ENCODE measurements at places on chromosomes 5 and 9.

DNA sequence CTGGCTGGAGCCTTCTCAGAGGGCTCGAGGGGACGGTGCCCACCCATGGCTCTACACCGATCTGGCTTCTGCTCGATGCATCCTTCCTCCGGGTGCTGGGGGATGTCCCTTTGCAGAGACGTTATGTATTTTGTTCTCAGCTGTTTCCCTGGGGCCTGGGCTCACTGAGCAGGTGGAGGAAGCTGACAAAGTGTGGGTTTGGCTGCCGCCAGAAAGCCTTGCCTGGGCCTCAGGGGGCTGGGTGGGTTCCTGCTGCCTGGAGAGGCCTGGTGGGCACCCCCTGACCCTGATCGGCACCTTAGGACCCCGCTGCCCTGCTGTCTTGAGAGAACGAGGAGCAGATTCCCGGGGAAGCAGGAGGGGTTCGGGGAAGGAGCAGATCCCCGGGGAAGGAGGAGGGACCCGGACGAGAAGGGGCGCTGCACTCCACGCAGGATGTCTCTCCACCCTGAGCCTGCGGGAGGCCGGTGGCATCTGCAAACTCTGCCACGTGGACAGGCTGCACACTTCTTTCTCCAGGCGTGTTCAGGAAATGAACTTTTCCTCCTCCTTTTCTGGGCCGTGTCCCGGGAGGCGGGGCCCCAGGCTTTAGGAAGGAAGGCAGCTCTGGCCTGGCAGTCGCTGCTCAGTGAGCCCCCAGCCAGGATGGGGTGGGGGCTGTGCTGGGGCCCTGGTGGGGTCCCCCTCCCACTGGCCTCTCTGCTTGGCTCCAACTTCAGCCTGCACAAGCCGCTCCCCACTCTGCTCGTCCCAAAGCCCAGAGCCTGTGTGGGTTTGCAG is 148.9 kb downstream of the RXRA start:
- no peak for DNase-seq

DNA sequence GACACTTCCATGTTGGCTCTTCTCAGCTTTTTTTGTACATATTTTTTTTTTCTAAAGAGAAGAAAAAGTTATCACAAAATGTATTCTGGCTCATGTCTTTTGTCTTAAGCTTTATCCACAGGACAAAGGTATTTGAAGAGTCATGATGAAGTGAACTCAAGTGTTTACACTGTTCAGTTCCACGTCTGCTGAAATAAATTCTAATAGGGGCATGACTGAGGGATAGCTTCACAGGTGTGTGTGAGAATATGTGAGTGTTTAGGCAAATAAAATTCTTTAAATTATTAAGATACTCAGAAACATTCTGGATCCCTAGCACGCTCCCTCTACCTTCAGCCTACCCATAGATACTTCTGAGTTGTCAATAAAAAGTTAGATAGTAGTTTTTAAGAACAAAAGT is 59.8 kb downstream of the BAAT start:
- no peak for DNase-seq

- no peak for DNase-seq
Observed at GRCh38 chr5:149379818-149380374, 804 bp upstream of the IL17B start.

DNA sequence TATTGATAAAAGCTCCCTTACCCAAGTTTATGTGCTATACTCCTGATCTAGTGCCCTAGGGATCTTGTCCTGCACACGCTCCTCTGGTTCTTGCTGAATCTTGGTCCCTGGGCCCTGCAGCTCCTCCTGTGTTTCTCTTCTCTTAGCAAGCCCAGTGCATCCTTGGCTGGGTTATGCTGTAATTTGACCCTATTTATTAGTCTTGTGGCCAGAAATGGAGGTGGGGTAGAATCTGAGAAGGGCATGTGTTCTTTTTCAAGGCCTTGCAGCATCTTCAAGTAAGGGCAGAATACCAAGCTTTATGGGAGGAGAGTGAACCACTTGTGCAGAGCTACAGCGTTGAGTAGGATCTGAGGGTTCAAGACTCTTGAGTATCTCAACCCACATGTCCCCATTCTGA is 366.8 kb downstream of the FAM170A start:
- no peak for DNase-seq

- DNase-seq, result no peak
Observed at GRCh38 chr9:121748074-121748473, 96.6 kb downstream of the DAB2IP start.

DNA sequence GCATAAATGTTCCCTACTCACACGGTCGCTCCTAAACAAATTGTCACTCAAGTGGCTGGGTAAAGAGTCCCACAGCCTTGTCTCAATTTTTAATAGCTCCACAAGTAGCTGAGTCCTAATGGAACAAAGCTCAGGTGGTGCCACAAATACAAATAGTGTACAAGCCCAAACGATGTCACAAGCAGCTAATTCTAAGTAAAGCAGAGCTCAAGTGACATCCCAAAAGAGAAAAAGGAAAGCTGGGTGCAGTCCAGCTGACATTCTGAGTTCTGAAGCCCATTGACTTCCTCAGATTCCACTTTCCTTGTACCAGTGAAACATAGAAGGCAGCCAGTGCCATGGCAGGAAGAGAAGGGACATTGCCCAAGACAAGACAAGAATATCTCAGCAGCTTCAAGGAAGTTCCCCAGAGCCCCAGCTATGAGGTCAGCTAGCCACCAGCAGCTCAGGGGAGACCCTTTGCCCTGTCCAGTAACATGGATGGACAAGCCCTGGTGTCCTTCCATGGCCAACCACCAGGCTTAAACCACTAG is 231.2 kb upstream of the SGCD start:
- DNase-seq, result no peak

DNA sequence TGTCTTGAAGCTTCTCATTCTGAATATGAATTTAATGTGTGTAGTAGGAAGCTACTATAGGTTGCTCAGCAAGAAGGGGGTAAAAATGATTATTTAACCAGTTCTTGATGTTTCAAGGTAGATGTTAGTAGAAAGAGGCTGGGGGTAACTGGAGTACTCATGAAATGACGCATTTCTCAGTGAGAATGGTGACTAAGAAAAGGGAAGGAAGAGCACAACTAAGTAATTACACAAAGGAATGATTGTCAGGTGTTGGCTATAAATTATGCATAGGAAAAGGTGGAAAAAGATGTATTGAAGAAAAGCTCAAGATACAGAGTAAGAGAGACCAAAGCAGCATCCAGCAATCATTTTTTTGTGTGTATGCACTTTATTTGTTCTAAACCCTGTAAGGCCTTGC is 1.4 kb upstream of the PSIP1 start:
- no peak for DNase-seq

DNA sequence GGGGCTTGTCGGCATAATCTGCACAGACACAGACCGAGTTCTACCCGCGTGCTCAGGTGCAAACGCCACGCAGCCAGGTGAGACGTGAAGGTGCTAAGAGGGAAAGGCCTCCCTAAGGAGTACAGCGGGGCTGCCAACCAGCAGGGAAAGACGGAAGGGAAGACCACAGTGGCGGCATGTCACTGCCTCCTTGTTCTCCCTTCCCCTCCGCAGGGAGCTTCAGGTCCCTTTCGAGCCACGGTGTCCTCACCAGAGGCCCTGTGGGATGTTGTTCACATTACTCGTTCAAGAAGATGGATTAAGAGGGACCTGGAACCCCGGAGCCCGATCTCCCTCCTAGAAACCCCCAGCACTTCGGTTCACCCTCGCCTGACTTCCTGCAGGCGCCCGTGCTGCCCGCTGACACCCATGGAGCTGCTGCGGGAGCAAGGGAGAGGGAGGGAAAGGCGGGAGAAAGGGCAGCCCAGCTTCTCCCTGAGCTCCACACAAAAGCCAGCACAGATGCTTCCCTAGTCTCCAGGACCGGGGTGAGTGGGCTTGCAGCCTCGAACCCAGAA is 686 bp downstream of the BRD9 start:
- no peak for DNase-seq

DNA sequence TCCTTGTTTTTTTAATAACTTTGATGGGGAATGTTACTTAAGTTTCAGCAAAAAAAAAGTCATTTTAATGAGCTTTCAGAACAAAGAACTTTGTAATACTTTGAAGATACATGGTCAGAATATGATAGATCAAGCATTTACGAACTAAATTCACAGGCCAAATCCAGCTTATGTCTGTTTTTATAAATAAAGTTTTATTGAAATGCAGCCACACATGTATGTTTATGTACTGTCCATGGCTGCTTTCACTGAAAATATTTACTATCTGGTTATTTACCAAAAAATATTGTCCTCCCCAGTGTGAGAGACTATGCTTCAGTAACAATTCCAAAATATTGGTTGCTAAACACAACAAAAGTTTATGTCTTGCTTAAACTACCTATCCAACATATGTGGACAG is 366.7 kb downstream of the PIK3R1 start:
- no peak for DNase-seq

DNA sequence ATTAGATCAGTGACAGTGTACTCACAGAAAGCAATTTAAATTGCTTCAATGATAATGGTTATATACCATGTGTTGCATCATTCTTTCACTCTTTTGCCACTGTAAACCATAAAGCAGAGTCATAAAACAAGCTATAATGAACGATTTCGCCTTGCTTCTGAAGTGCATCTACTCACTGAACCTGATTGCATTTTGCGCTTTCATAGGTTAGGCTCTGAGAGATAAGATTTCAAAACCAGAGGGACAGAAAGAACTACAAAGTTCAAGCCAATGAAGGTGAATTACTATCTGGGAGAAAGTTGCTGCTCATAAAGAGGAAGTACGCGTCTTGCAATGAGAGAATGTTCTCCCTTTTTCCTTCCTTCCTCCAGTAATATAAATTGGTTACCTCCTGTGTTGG is 412.7 kb downstream of the CETN3 start:
- no peak for DNase-seq

DNA sequence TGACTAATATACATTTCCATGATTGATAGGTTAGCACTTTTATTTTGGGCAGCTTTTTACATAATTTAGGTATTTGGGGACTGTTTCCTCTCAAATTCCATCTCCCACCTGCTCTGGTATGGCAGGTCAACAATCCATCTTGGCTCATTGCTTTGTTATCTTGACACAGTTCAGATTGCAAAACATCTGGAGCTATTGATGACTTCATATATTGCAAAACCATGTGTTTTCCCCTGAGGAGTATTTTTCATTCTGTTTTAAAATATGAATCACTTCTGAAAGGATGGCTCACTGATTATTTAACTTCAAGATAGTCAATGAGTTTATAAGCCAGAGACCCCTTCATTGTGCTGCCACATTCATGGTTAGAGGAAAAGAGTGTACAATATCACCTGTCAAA is 1206.0 kb upstream of the C9orf72 start:
- DNase-seq, result no peak

DNA sequence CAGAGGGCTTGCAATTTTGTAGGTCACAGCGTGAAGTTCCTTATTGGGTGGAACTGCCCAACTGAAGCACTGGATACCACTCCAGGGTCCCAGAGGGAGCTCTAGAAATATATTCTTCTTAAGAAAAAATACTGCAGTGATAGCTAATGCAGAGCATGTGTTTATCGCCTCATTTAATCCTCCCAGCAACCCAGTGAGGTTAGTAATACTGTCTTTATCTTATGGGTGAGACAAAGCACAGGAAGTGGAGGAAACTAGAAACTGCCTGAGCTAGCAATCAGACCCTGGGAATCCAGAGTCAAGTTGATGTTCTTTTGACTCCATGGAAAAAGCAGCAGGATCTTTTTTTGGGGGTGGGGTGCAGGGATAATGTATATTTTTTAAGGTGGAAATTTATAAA is 153.3 kb downstream of the PJA2 start:
- DNase-seq, result no peak

- DNase-seq, result no peak
Observed at GRCh38 chr5:76376148-76376865, 26.8 kb upstream of the IQGAP2 start.

- no peak for DNase-seq
Observed at GRCh38 chr5:179792612-179793467, 946 bp upstream of the LTC4S start.

GRCh38 chr5:155276231-155276630 is 262.7 kb downstream of the KIF4B start:
- DNase-seq, result no peak

GRCh38 chr9:36791222-36791950 is 218.7 kb downstream of the MELK start:
- DNase-seq, result no peak

GRCh38 chr9:19026375-19026774 is 6.6 kb downstream of the SAXO1 start:
- no peak for DNase-seq

DNA sequence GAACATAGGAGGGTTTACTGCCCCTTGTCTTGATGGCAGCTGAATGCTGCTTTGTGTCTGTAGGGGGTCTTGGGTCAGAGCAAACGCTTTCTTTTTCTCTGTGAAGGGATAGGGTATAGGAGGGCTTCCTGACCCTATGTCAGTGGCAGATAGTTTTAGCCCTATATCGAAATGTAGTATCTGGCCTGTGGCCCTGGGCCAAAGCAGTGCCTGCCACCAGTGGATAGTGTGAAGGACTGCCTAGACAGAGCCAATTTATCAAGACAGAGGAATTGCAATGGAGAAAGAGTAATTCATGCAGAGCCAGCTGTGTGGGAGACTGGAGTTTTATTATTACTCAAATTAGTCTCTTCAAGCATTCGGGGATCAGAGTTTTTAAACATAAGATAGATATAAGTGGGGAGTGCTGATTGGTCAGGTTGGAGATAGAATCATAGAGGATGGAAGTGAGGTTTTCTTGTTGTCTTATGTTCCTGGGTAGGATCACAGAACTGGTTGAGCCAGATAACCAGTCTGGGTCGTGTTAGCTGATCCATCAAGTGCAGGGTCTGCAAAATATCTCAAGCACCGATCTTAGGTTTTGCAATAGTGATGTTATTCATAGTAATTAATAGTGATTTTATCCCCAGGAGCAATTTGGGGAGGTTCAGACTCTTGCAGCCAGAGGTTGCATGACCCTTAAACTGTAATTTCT is 178.5 kb downstream of the GDNF start:
- DNase-seq, result no peak

DNA sequence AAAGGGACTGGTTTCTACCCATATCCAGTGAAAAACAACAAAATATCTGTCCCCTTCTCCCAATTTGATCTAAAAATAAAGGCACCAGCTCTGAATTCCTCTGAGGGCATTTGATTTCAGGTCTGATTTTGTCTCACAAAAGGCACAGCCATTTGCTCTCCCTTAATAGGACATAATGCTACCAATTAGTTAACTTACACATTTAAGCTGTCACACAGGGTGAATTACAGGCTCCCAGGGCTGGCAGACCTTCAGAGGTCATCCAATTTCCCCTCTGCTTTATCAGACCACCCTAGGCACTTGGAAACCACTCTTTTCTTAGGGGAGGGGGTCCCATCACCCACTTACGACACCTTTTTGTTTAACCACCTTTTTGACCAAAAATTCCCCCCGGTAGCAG is 319.9 kb downstream of the SPOCK1 start:
- no peak for DNase-seq

- DNase-seq, result no peak
Observed at GRCh38 chr9:133403766-133404453, 13.9 kb downstream of the REXO4 start.
